ENCODE measurements at places on chromosomes 4 and X.
A peak's percentile ranks its signal among the peaks of the same experiment; 100 is the strongest.

DNA sequence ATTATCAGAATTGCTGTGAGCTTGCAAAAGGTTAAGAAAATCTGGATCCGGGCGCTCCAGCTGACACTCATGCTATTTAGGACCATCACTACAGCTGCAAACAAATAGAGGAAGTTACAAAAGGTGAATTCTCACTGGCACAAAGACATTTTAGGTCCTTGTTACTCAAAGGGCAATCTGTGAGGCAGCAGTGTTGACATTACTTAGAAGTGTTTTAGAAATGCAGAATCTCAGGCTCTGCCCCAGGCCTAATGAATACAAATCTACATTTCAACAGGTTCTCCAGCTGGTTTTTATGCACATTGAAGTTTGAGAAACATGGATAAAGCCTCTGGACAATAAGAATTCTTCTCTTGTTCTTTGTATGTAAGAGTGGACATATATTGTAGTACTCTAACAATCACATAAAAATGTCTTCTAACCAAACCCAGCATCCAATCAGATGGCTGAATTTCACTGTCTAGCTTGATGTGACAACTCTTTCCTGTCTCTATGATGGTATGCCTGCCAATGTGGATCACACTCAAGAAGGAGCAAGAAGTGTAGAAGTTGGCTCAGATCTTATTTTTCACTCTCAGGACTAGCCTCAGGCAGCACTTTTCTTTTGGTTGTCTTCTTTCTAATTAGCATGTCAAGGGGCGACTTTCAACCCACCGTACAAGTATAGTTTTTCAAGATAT is 18.8 kb downstream of the SLC7A11 start:
- no peak for DNase-seq

DNA sequence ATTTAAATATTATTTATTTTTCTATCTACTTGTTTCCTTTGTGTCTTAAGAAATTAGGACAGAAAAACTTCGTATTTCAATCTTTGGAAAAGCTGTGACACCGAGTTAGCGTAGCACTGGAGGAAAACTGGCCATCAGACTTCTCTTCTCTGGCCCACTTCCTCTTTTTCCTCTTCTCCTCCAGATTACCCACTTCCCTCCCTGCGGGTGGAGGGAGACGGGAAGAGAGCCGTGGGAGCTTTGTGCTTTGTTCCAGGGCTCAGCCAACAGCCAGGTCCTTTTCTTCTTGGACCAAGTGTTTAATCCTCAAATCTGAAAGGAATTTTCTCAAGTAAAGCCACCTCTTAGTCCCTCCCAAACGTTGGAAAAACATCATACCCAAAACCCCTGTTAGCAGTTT is 29.7 kb downstream of the OFD1 start:
- peak; percentile 6 for DNase-seq

DNA sequence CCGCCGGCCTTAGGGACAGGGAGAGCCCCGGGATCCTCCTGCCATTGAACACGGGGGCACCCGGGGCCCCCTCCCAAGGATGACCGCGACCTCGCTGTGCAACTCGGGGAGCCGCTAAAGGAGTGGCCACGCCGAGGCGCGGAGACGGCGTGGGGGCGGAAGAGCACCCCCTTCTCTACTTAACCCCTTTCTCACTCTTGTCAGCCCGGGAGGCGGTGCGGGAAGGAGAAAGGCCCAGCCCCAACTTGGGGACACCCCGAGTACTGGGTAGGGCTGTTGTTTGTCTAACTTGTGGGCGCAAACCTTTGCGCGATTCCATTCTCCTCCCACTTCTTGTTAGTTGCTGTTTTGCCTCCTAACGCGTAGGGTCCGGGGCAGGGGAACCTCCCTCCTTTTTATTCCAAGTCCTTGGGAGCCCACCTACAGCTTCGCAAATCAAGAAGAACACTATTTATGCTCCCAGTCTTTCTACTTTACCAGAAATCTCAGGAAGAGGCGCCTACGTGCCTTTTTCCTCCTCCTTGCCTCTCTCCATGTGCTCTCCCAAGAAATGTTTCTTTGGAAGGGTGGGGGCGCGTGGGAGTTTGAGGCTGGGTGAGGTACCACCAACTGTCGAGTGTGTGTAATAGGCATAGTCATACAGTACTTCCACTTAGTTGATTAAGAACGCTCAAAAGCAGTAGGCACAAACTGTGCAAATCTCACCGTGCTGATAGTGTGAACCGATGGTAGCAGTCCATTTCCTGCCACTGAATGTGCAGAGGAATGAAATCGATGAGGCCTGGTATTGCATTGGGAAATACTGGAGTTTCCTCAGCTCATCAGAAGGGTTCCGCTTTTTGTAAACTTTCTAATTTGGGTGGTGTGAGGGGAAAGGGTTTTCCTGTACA is 813 bp downstream of the DIAPH2 start:
- peak; percentile 41 for DNase-seq

DNA sequence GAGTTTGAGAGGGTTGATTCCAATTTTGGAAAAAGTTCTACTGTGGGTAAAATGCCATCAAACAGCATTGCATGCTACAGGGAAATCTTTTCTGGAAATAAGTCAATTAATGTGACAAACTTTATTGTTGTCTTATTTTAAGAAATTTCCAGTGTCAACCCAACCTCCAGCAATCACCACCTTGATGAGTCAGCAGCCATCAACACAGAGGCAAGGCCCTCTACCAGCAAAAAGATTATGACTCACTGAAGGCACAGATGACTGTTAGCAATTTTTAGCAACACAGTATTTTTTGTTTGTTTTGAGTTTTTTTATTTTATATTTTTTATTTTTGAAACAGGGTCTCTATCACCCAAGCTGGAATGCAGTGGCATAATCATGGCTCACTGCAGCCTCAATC is 165.4 kb upstream of the C1QTNF7 start:
- DNase-seq: no peak

- no peak for DNase-seq
Measured at GRCh38 chr4:101292214-101292613, 55.1 kb downstream of the PPP3CA start.

DNA sequence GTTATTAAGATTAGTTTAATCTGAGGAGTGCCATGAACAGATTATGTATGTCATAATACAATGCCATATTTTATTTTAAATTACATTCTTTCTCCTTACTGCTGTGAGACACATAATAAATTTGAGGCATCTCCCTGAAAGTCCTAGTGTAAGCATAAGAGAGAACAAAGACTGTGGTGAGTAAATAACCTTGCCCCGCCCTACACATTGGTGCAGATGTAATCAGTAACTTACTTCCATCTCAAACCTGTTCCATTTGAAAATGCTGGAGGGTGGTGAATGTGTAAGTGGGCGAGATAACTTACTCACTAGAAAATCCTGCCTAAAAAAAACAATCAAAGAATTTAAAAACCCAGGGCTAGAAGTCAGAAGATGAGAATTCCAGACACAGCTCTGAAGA is 338.1 kb upstream of the SLIT2 start:
- DNase-seq: no peak

GRCh38 chr4:122744229-122744628 is 11.7 kb downstream of the BBS12 start:
- no peak for DNase-seq

DNA sequence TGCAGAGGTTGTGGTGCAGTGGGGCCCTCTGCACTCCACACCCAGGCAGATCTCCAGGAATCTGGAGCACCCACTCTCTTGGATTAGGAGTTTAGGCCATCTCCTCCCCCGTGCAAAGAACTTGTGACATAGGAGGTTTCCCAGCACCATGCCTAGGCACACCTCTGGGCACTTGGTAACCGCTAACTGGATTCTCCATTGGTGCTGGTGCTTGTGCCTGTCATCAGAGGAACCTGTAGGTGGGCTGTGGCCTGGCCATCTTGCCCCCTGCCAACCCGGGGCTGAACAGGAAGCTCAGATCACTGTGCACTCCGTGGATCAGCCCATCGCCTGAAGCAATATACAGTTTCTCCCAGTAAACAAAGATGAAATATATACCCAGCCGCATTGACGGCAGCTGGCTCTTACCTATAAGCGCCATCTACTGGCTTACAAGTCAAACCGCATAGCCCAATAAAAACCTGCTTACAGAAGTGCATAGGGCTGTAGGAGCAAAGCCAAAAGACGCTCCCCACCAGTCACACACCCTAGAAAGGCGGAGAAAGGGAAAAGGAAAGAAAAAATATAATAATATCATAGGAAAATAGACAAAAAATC is 19.1 kb upstream of the TEX13B start:
- peak; percentile 14 for DNase-seq

DNA sequence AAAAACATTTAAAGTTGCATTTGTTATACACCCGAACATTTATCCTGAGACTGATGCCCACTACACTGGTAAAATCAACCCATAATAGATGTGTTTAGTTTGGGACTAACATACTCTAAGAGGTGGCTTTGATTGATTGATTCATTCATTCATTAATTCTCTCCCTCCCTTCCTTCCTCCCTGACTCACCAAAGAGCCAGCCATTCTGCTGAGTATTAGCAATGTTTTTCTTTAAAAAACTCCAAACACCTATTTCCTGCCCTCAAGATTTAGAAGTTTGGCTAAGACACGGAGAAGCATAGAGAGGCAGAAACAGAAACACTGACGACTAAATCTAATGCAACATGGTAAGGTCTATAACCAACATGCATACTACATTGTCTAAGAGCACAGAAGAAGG is 88.9 kb downstream of the RASL11B start:
- no peak for DNase-seq

DNA sequence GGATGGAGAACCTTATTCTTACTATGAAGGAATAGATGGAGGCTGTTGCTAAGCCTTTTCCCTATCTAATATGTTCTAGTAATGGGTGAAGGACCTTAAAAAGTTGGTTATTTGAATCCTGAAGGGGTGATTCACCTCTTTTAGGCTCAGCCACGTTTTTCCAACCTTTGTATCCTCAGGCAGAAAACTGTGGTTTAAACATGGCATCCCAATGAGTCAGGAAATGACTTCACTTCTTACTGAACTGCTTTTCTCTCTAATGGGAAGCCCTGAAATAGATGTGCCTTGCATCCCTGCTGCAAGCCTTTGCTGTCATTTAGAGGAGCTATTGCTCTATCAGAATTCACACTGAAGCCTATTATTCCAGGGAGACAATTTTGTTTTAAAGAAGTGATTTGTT is 191.0 kb upstream of the ARX start:
- DNase-seq: peak; percentile 62

- peak; percentile 10 for DNase-seq
Measured at GRCh38 chrX:105552395-105552794, 269.9 kb upstream of the NRK start.

- no peak for DNase-seq
Measured at GRCh38 chrX:460823-461640, 74.3 kb upstream of the PPP2R3B start.

DNA sequence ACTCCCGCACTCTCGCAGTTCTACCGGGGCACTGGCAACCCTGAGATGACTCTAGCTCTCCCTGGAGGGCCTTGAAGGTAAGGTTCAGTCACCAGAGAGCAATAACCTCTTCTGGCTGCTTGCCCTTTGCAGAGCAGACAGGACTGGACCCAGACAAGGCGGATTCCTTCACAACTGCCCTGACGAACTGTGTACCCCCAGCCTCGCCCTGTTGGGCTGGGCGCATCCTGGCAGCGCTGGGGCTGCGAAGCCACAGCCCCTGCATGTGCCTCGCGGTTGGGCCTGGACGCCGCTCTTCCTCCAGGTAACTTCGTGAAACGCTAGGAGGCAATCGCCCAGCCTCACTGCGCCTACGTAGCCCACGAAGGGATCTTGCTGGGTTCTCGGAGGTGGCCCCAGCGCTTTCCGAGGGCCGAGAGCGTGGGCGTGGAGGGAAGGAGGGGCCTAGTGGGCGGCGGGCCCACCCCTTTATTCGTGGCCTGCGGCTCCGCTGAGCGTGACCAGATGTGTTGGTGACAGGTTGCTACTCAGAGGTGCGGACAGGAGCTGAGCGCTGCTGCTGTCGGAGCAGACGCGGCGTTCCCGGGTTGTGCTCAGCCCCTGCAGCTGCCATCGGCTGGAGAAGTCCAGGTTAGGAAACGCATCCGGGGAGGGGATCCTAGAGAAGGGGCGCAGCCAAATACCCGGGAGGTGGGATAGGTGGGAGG is 1.9 kb upstream of the MAMLD1 start:
- DNase-seq: peak; percentile 42

DNA sequence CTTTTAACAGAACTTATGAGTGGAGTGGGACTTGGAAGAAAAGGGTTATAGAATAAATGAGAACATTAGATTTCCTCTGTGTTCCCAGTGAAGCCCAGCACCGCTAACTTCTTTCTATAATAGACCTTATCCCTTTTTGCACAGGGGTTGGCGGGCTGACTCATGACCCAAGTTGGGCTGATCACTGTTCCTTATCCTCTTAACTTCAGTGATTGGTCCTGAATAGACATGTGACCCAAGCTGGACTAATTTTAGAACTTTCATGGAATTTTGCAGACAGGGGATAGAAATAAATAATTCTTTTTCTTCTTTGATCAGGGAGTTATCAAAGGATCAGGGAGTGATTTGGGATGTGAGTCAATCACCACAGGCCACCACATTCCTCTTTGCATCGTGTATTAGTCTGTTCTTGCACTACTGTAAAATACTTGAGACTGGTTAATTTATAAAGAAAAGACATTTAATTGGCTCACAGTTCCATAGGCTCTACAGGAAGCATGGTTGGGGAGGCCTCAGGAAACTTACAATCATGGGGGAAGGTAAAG is 75.9 kb downstream of the UCHL1 start:
- peak; percentile 7 for DNase-seq

DNA sequence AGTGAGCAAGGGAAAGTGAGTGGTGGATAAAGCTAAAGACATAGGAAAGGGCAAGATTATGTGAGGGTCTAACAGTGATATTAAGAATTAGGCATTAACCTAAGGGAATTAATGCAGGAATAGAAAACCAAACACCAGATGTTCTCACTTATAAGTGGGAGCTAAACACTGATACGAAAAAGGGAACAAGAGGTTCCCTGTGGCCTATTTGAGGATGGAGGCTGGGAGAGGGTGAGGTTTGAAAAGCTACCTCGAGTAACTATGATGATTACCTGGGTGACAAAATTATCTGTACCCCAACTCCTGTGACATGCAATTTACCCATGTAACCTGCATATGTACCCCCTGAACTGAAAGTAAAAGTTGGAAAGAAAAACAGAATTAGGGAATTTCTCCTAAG is 79.0 kb downstream of the ANXA3 start:
- DNase-seq: no peak

DNA sequence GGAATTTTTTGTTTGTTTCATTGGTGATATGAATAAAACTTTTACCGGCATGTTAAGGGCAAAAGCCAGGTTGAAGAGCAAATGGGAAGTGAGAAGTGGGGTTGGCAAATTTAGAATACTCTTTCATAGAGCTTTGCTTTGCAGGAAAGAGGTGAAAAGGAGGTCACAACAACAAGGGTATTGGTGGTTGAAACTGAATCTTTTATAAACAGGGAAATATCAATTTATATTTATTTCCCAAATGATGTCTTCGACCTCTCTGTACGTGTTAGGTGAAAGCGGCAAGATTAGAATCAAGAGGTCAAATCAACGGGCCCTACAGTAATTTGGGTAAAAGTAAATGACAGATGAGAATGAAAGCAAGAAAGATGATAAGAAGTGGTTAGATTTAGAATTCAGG is 3.4 kb downstream of the SMR3A start:
- no peak for DNase-seq

DNA sequence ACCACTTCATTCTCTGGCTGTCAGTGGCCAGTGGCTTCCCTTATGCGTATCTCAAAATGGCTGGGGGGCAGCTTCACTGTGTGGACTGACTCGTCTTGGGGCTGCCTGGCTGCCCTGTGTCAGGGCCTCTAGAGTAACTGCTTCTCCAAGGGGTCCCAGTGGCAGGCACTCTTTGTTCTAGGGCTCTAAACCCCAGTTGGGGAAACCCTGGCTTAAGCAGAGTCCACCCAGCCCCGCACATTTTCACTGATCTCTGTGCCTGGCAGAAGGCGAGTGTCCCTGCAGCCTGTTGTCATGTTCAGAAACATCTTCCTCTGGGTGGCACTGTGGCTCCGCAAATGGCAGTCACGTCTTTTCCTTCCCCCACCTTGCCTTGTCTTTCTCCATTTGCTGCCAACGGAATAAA is 59.7 kb downstream of the NBDY start:
- DNase-seq: peak; percentile 68
